Urinary bladder (tissue), 4 donors: ENCODE measurements at places on chromosomes 4 and X.

DNA sequence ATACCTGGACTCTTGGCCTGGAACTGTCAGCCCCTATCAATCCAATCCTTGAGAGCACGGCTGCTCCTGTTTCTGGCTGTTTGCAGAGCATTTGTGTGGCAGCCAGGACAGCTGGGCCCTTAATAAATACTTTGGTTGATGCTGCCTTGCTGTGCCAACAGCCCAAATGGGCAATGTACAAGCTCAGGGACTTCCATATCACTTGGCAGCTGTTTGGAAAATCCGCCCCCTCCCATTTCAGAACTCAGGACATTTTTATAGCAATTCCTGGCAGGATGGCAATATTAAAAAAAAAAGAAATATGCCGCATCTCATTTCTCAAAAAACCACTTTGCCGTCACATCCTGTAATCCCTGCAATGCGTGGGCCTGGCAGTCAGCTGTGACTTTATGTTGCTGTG is 218.9 kb downstream of the HS3ST1 start:
- no peak for DNase-seq

- no peak for DNase-seq
Measured at GRCh38 chr4:142379277-142380051, 466.6 kb downstream of the INPP4B start.

GRCh38 chr4:6282314-6282771 is 12.7 kb downstream of the WFS1 start:
- no peak for DNase-seq

DNA sequence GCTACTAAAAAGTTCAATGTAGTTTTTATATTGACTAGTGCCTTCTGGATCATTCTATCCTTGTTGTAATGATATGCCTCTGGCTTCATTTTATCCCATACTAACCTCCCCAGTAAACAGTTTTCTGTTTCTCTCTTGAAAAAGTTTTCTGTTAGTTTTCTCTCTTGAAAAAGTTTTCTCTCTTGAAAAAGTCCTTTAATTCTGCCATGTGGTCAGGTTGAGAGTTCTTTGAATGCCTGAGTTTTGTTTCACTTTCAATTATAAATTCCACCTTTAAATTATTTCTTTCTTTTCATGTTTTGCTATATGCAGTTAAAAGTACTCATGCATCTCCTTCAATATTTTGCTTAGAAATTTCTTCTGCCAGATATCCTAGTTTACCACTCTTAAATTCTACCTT is 1139.6 kb downstream of the STPG2 start:
- no peak for DNase-seq

DNA sequence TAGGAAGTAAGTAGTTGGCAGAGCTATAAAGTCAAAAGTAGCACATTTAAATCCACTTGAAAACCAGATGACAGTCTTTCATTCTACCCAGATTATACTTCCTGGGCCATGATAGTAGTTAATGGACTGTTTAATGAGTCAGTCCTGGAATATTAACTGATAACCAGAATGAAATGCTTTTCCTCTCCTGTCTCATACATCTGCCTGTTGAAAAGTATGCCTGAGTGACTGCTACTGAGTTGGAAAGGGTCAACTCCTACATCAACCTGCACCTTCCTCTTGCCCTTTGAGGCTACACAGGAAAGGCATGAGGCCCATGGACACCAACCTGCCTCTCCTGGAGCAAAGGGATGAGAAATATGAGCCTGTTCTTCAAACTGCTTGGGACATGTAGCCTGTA is 36.0 kb upstream of the COX7B2 start:
- no peak for DNase-seq

DNA sequence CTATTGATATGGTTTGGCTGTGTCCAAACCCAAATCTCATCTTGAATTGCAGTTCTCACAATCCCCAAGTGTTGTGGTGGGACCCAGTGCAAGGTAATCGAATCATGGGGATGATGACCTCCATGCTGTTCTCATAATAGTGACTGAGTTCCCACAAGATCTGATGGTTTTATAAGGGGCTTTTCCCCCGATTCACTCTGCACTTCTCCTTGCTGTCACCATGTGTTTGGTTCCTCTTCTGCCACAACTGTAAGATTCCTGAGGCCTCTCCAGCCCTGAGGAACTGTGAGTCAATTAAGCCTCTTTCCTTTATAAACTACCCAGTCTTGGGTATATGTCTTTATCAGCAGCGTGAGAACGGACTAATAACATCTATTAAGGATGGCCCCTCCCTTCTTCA is 68.8 kb downstream of the FBXW7 start:
- no peak for DNase-seq

DNA sequence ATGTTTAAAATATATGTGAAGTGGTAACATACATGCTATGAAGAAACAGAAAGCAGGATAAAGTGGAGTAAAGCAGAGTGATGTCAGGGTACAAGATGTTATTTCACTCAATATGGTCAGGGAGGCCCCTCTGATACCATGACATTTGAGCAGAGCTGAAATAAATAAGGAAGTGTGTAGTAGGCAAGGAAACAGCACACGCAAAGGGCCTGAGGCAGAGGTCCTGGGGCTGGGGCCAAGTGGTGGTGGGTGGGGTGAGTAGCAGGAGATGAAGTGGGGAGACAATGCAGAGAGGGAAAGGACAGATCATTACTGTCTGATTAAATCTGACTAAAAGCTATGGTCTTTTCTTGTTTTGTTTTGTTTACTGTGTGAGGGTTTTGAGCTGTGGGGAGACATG is 61.1 kb downstream of the FAM13A start:
- DNase-seq: no peak

DNA sequence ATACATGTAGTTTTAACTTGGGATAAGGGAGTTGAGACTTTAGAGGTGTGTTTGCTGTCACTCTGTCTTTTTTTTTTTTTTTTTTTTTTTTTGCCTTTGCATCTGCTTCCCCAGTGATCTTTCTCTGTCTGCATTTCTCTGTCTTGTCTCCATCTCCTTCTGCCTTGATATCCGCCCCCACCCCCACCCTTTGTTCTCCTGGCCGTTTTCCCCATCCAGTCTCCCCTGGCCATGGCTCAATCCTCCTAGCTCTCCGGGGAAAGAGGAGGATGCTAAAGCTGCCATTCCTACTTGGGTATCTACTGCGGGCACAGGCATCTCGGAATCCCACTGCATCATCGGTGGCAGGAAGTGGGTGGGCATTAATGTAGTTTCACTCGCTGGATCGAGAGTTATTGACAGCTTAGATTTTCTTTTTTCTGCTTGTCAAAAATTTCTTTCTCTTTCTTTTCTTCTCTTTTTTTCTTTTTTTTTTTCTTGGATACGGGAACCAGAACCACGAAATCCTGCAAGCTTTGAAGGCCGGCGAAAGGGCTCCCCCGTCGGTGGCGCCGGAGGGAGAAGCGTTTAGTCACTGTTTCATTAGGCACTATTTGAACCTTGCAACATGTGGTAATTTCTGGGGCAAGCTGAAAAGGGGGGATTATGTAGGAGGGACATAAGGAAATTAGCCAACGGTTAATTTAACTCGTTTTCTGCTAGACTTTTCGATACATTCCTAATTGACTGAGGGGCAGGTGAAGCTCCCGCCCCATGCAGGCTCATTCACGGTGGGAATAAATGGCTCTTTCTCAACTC is 8.2 kb downstream of the GSX2 start:
- no peak for DNase-seq

GRCh38 chr4:98976716-98977115 is 18.8 kb upstream of the METAP1 start:
- DNase-seq: no peak

- no peak for DNase-seq
Measured at GRCh38 chr4:73674451-73674919, 54.2 kb upstream of the RASSF6 start.
